LHCN-M2 (cell line): ENCODE measurements at places on chromosomes 7 and 10. TPM values are rescaled to one million over a fixed set of nuclear protein-coding genes. Genes with fewer than 3 reads are reported as not detected.
A peak's percentile ranks its signal among the peaks of the same experiment; 100 is the strongest.

Gene ASZ1
- total RNA-seq = not detected in 2 replicates

GRCh38 chr10:103622286-103622685, 128.8 kb downstream of the NEURL1 start:
- DNase-seq = no peak

Gene EIF3A
- 116 and 140 TPM in 2 replicates for total RNA-seq

Gene THSD7A
- total RNA-seq = under 0.01 TPM in 2 replicates

Gene IRF5
- total RNA-seq = 0.19 and 0.75 TPM in 2 replicates

Gene PAPSS2
- 34.5 and 41.2 TPM in 2 replicates for total RNA-seq

GRCh38 chr7:20742913-20743312, 43.8 kb downstream of the SP8 start:
- no peak for DNase-seq

Gene CISD1
- total RNA-seq = 17.8 and 21.6 TPM in 2 replicates

GRCh38 chr7:114050571-114050970, 131.8 kb upstream of the PPP1R3A start:
- DNase-seq = no peak

GRCh38 chr7:151518105-151518946, 1.4 kb downstream of the RHEB start:
- peak; percentile 66 for DNase-seq
